ENCODE measurements at places on chromosomes 2 and 18. TPM values are rescaled to one million over a fixed set of nuclear protein-coding genes. Genes with fewer than 3 reads are reported as not detected.

GRCh38 chr2:219247678-219248642 is 2.7 kb downstream of the STK16 start:
- peak; percentile 66 for DNase-seq

GRCh38 chr2:47072018-47072691 is 83.0 kb downstream of the STPG4 start:
- DNase-seq = no peak

DNA sequence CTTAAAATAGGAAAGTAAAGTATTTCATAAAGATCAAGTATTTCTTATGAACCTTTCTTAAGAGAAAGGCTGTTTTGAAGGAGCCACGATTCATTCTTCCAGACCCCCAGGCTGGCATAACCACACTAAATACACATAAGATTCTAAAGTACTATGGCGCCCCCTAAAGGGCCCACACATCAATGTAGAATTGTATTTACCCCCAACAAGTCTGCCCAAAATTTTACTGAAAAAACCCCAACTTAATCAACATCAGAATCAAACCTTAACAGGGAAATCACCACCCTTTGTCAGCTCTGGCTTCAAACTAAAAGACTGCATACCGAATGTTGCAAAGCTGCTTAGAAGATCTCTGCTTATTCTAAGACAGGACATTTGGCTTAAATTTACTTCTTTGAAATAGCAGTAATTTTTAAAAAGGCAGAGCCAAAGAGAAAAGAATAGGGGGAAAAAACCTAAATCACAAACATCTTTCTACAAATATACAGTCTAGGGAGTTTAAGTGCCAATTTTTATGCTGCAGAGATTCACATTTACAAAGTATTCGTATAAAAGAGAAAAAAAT is 20.4 kb upstream of the BCL2 start:
- peak; percentile 55 for DNase-seq

DNA sequence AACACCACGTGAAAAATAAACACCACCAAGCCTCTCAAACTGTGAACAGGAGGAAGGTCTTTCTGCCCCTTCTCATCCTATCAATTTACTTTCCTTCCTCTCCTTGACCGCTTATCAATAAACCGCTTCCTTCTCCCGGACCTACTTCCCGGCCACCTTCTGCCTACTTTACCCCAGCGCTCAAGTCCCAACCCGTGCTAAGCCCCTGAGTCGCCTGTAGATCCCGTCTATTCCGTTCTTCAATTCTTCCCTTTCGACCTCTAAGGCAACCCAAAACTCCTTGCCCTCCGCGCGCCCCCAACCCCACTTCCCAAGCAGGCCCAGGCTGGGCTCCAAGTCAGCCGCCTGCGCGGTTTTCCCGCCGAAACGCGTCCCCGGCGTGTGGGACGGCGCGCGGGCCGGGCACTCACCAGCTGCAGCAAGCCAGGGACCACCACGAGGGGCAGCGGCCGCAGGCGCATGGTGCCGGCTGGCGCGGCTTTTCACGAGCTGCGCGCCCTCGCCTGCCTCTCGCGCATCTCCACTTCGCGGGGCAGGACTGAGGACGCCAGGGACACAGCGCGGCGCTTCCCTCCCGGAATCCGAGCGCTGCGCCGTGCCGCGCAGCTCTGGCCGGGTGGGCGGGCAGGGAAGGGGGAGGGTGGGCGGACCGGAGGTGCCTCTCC is at the start of gene NXPH2:
Gene NXPH2 (minus strand): TSS at position 610 of the 665 bp plus-strand sequence. CDS start 149 bp downstream, at position 461.
- no peak for DNase-seq

GRCh38 chr18:49658823-49659404 is 97.1 kb downstream of the LIPG start:
- DNase-seq = no peak

EPB41L3 gene
- total RNA-seq = 2.1 TPM

NYAP2 gene
- 0.06 TPM for total RNA-seq

MAP4K4 gene
- 148 TPM for total RNA-seq
